ENCODE measurements at places on chromosomes 16 and 17. TPM values are rescaled to one million over a fixed set of nuclear protein-coding genes. Genes with fewer than 3 reads are reported as not detected.

The ARL2BP gene
- 53.9 TPM for polyA plus RNA-seq

The ESRP2 gene
- 19.1 TPM for polyA plus RNA-seq

The CCL1 gene
- polyA plus RNA-seq, result not detected

- no peak for DNase-seq
- H3K4me1 ChIP-seq, result no peaks in the 10 kb centered on the region
- H3K4me3 ChIP-seq, result no peak overlapping the region
- no peaks in the 10 kb centered on the region for H3K36me3 ChIP-seq
Measured at GRCh38 chr17:4717791-4718190, 7.4 kb downstream of the ARRB2 start.

- DNase-seq, result no peak
- no peaks in the 10 kb centered on the region for H3K4me1 ChIP-seq
- H3K27me3 ChIP-seq, result no peaks in the 10 kb centered on the region
- no peak overlapping the region for H3K4me3 ChIP-seq
- no peak overlapping the region for H3K27ac ChIP-seq
- peaks cover 33% of the 10 kb centered on the region for H3K36me3 ChIP-seq
Measured at GRCh38 chr17:67911059-67911782, 85.0 kb downstream of the C17orf58 start.

DNA sequence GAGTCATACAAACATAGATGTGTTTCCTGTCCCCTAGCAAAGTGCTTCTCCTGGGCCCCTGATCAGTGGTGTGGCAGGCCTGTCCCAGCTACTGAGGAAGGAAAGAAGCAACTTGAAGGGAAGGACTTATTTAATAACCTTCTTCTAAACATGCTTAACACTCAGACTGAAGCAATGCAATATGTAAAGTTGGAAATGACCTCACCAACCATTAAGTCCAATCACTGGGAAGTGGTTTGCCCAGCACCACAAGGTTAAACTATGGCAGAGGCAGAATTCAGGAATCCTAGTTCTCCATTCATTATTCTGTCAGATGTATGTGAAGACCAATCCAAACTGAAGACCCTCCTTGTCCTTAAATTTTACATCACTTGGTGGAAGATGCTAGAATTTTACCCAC lies 39.1 kb downstream of the CENPV start:
- no peaks in the 10 kb centered on the region for H3K27me3 ChIP-seq
- DNase-seq, result no peak
- H3K4me3 ChIP-seq, result no peak overlapping the region

- H3K4me3 ChIP-seq, result peak within 1 kb of the TSS; percentile 83
- peak within 1 kb of the TSS; percentile 90 for H3K27ac ChIP-seq
- H3K36me3 ChIP-seq, result no peaks in the 10 kb centered on the region
- peaks cover 3% of the 10 kb centered on the region for H3K4me1 ChIP-seq
- peaks cover 2% of the 10 kb centered on the region for H3K27me3 ChIP-seq
- DNase-seq, result peak; percentile 87
Measured at GRCh38 chr17:42422958-42423712, at the start of gene CAVIN1. TSS of gene CAVIN1 (minus strand) at chr17:42423256. CDS start at chr17:42423097, 159 bp downstream.

DNA sequence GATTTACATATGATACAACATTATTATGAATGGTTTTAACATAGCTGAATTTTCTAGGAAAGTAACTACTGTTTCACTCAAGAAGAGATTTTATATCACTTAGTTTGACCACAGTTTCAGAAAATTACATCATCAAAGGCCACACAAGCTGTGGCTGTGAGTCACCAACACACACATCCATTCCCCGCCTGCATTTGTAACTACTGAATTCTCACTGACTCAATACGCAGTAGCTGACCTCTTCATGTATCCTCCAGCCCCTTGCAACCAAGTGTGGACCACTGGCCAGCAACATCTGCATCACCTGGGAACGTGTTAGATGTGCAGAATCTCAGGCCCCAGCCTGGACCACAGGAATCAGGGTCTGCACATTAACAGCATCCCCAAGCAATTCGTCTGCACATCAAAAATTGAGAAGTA lies 197.6 kb downstream of the XYLT1 start:
- no peak overlapping the region for H3K27ac ChIP-seq
- H3K4me1 ChIP-seq, result no peaks in the 10 kb centered on the region
- H3K4me3 ChIP-seq, result no peak overlapping the region
- no peak for DNase-seq

- no peak overlapping the region for H3K4me3 ChIP-seq
- H3K27me3 ChIP-seq, result no peaks in the 10 kb centered on the region
- no peaks in the 10 kb centered on the region for H3K36me3 ChIP-seq
- H3K4me1 ChIP-seq, result no peaks in the 10 kb centered on the region
- H3K27ac ChIP-seq, result no peak overlapping the region
- DNase-seq, result no peak
Measured at GRCh38 chr17:9951803-9952202, 46.7 kb upstream of the RCVRN start.

DNA sequence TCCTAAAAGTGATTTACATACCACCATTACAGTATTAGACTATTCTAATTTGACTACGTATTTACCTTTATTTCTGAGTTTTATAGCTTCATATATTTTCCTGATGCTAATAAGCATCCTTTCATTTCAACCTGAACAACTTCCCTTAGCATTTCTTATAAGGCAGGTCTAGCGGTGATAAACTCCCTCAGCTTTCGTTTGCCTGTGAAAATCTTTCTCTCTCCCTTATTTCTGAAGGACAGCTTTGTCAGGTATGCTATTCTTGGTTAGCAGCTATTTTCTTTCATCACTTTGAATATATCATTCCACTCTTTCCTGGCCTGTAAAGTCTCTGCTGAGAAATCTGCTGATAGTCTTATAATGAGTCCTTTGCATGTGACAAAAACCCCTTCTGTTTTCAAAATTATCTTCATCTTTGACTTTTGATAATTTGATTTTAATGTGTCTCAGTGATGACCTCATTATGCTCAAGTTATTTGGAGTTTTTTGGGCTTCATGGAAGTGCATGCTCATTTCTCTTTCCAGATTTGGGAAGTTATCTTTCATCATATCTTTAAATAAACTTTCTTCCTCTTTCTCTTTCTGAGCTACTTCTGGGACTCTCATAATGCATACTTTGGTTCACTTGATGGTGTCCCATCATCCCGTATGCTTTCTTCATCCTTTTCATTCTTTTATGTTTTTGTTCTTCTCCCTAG lies 285.4 kb upstream of the PMFBP1 start:
- H3K27me3 ChIP-seq, result no peaks in the 10 kb centered on the region
- no peaks in the 10 kb centered on the region for H3K36me3 ChIP-seq
- H3K4me3 ChIP-seq, result no peak overlapping the region
- DNase-seq, result no peak
- no peak overlapping the region for H3K27ac ChIP-seq

GRCh38 chr17:3963237-3964201 lies 718 bp downstream of the ATP2A3 start:
- H3K27ac ChIP-seq, result no peak overlapping the region
- no peaks in the 10 kb centered on the region for H3K4me1 ChIP-seq
- peaks cover 5% of the 10 kb centered on the region for H3K27me3 ChIP-seq
- no peaks in the 10 kb centered on the region for H3K36me3 ChIP-seq
- no peak for DNase-seq

DNA sequence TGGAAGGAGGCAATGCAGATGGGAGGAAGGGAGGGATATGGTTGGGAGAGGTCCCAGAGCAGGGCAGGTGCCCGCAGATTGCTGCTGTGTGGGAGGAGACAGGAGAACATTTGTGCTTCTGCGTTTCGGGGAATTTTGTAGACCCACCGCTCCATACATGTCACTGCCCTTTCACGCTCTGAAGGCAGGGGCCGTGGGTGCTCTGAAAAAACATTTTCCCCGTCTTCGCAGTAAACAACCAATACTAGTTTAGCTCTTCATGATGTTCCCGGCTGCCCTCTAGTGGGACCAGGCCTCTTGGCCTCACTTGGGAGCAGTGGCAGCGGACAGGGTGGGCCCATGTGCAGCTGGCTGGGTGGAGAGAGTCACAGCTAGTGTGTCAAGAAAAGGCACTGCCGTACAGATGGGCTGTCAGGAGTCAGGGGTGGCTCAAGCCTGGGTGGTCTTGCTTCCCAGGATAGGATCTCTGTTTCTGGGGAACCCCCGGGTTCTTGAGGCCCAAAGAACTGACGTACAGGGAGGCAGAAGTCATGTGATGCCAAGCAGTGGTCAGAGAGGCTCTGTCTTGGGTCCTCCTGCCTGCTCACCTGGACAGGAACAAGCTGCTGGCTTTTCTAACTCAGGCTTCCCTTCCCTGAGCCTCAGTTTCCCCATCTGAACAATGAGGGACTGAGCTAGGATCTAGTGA lies 46.5 kb upstream of the CPNE2 start:
- no peaks in the 10 kb centered on the region for H3K27me3 ChIP-seq
- H3K27ac ChIP-seq, result no peak overlapping the region
- DNase-seq, result peak; percentile 87

DNA sequence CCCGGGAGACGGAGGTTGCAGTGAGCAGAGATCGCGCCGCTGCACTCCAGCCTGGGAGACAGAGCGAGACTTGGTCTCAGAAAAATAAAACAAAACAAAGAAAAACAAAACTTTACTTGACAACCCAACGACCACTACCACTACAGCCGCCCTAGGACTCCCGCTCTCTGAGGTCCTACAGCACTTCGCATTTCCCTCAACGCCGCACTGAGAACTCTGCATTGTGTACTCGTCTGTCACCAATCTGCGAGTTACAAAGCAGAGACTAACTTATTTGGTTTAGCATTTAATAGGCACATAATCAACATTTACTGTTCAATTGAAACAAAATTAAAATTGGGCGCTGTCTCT lies 479 bp upstream of the ZNF207 start:
- peaks cover 11% of the 10 kb centered on the region for H3K4me1 ChIP-seq
- DNase-seq, result no peak
- H3K27me3 ChIP-seq, result no peaks in the 10 kb centered on the region
- peak overlapping the region; percentile 99 for H3K4me3 ChIP-seq
- peak overlapping the region; percentile 99 for H3K27ac ChIP-seq

GRCh38 chr16:84369105-84369504 lies 767 bp downstream of the ATP2C2 start:
- no peaks in the 10 kb centered on the region for H3K36me3 ChIP-seq
- no peak for DNase-seq
- H3K27ac ChIP-seq, result no peak overlapping the region

DNA sequence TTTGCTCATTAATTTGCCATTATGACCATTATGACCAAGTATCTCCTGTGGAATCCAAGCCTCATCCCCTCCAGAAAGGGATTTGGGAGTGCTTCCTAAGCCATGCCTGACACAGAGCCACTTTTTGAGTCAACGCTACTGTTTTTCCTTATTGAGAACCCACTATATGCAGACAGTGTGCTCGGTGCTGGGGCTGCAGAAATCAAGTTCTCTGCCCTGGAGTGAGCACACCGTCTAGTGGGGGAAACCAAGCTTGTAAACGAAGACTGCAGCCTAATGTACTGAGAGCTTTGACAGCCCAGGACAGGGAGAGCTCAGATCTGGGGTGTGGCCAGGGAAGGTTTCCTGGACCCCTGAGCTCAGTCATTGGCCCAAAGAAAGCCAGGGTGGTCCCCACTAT lies 111.0 kb downstream of the ENGASE start:
- H3K4me3 ChIP-seq, result no peak overlapping the region
- peaks cover 26% of the 10 kb centered on the region for H3K27me3 ChIP-seq
- H3K36me3 ChIP-seq, result no peaks in the 10 kb centered on the region
- no peak for DNase-seq
- H3K4me1 ChIP-seq, result no peaks in the 10 kb centered on the region

DNA sequence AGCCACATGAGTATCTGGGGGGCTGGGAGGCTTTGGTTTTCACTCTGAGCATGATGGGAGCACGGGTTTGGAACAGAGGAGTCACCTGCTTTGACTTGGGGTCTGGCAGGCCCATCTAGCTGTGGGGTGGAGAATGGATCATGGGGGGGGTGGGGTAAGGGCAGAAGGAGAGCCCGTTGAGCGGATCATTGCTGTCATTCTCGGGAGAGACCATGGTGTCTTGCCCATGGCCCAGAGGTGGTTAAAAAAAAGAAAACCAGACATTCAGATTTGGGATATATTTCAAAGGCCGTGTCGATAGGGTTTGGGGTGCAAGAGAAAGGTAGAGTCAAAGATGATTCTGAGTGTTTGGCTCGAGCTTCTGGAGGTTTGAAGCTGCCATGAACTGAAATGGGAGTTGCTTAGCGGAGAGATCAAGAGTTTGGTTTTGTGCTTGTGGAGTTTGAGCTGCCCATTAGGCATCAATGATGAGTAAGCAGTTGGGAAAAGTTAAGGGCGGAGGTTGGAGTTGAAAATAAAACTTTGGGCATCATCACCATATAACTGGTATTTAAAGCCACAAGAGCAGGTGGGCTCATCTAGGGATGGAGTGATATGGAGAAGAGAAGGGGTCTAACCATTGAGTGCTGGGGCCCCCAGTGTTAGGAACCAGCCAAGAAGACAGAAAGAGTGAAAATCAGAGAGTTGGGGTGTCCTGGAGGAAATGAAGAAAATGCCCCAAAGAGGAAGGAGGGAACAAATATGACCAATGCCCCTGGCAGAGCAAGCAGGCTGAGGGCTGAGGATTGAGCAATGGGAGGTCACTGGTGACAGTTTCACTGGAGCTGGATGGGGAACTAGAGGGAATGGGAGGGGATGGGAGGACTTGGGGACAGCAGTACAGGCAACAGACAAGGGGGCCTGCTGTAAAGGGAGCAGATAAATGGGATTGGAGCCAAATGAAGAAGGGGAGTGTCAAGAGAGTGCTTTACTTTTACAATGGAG lies 1.9 kb downstream of the NOD2 start:
- no peaks in the 10 kb centered on the region for H3K36me3 ChIP-seq
- no peak overlapping the region for H3K4me3 ChIP-seq
- no peaks in the 10 kb centered on the region for H3K27me3 ChIP-seq
- no peak for DNase-seq

DNA sequence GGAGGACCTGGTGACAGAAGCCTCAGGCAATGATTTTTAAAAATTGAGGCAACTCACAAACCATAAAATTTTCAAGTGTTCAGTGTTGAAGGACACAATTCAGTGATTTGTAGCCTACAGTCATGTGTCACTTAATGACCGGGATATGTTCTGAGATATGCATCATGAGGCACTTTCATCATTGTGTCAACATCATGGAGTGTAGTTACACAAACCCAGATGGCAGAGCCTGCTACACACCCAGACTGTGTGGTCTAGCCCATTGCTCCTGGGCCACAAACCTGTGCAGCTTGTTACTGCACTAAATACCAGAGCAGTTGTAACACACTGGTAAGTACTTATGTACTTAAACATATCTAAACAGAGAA lies 1.6 kb downstream of the PRSS41 start:
- no peak for DNase-seq
- no peaks in the 10 kb centered on the region for H3K27me3 ChIP-seq
- H3K4me1 ChIP-seq, result no peaks in the 10 kb centered on the region
- no peak overlapping the region for H3K4me3 ChIP-seq
- no peak overlapping the region for H3K27ac ChIP-seq
- no peaks in the 10 kb centered on the region for H3K36me3 ChIP-seq

DNA sequence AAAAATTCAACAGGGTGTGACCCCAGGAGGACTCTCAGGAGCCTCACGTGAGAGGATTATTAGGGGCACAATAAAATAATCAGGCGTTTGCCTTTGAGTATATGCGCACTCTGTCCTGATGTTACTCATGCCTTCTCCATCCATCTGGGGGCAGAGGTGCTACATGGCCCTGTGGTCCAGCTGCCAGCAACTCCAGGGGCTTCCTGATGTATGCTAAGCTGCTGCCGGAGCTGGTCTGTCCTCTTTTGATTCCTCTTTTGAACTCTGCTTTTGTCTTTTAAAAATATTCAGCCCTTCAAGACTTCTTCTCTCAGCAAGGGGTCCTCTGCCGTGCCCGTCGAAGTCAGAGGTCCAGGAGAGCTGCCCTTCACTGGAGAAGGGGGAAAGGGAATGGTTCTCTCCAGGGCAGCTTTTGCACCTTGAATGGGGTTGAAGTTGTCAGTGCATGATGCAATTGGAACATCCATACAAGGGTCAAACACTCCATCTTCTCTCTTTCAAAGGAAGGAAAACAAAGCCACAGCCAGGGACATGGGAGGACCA lies 431.4 kb downstream of the SHISA9 start:
- DNase-seq, result no peak
- H3K36me3 ChIP-seq, result no peaks in the 10 kb centered on the region
- no peak overlapping the region for H3K4me3 ChIP-seq
- H3K27ac ChIP-seq, result no peak overlapping the region

Measured in kidney (tissue), 22 donors.